Natural killer cell treated with Interleukin-12 subunit alpha and Interleukin-12 subunit beta and Interleukin-15 and Interleukin-18, amount 100 ng/mL, for 72 hours (primary cell): ENCODE measurements at places on chromosomes 3 and 15. TPM values are rescaled to one million over a fixed set of nuclear protein-coding genes. Genes with fewer than 3 reads are reported as not detected.
A peak's percentile ranks its signal among the peaks of the same experiment; 100 is the strongest.

GABRG3 gene
- total RNA-seq = not detected

EBLN2 gene
- total RNA-seq = 10.3 TPM

GOLGA8O gene
- 75.2 TPM for total RNA-seq

SLC22A14 gene
- total RNA-seq = 0.28 TPM

CFAP100 gene
- total RNA-seq = not detected

GRCh38 chr3:8363200-8363599 is 138.4 kb upstream of the LMCD1 start:
- peaks cover 33% of the 10 kb centered on the region for H3K36me3 ChIP-seq
- peaks cover 22% of the 10 kb centered on the region for H3K4me1 ChIP-seq
- peak overlapping the region; percentile 36 for H3K4me3 ChIP-seq
- DNase-seq = no peak
- peak overlapping the region; percentile 70 for H3K27ac ChIP-seq

DNA sequence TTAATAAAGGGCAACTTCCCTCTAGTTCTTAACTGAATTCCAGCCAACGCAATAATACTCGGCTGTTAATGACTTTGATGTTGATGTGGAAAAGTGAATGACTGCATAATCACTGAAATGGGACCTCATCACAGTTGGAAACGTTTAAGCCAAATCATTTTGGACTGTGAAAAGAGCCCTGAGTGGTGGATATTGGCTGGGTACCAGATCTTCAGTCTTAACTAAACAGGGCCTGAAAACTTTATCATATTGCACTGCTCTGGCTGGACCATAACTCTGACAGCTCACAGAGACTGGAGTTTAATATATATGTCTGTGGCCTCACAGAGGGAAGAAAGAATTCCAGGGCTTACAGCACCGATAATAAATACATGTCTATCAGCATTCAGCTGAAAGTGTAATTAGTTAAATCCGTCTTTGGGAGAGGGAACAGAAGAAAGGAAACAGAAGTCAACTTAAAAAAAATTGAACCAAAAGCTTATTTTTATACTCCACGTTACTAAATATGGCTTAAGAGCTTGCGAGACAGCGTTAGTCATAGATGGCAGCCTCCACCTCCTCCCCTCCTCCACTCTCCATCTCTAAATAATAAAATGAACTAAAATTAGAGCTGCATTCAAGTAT is 222.3 kb upstream of the CDIN1 start:
- no peaks in the 10 kb centered on the region for H3K4me1 ChIP-seq
- H3K36me3 ChIP-seq = no peaks in the 10 kb centered on the region
- no peak for DNase-seq
- no peaks in the 10 kb centered on the region for H3K27me3 ChIP-seq
- no peak overlapping the region for H3K27ac ChIP-seq
